ENCODE measurements at places on chromosomes 11 and 22. TPM values are rescaled to one million over a fixed set of nuclear protein-coding genes. Genes with fewer than 3 reads are reported as not detected.

Gene SYT8
- total RNA-seq, result 0.19 TPM

Gene C1QTNF4
- total RNA-seq, result 2.3 TPM

Gene USP2
- total RNA-seq, result 3.0 TPM

Gene PAMR1
- total RNA-seq, result 3.1 TPM

Gene CRYAB
- total RNA-seq, result 2,347 TPM

Gene SLC2A11
- total RNA-seq, result 4.8 TPM

Gene PHF21A
- 84.0 TPM for total RNA-seq

Gene BBOX1
- total RNA-seq, result not detected

Gene YAP1
- total RNA-seq, result 393 TPM

- DNase-seq, result no peak
These were observed 18.4 kb upstream of the CTSC start for GRCh38 chr11:88355887-88356286.

- DNase-seq, result no peak
These were observed 89.2 kb upstream of the NCAM1 start for GRCh38 chr11:112871909-112872500.

GRCh38 chr11:70036971-70037882, 40.9 kb upstream of the ANO1 start:
- no peak for DNase-seq

DNA sequence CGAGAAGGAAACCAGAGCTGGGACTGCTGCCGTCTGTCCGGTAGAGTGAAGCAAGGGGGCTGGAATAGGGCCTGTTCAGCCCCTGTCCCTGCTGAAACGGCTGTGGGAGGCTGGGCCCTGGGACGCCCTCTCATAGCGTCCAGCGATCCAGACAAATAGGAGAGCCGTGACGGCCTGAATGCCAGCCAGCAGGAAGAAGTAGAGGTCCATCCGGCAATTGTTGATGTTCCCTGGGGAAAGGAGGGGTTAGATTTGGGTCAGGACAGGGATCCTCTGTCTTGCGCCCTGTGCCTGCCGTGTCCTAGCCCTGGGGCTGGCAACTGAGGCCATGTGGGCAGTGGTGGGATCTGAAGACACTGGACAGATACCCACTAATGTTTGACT, 12.9 kb downstream of the TMEM132A start:
- DNase-seq, result no peak

GRCh38 chr11:112724496-112724790, 236.8 kb upstream of the NCAM1 start:
- no peak for DNase-seq

GRCh38 chr11:101434026-101434643, 149.7 kb downstream of the TRPC6 start:
- DNase-seq, result no peak

GRCh38 chr11:75527938-75528735, 2.4 kb upstream of the GDPD5 start:
- DNase-seq, result no peak

DNA sequence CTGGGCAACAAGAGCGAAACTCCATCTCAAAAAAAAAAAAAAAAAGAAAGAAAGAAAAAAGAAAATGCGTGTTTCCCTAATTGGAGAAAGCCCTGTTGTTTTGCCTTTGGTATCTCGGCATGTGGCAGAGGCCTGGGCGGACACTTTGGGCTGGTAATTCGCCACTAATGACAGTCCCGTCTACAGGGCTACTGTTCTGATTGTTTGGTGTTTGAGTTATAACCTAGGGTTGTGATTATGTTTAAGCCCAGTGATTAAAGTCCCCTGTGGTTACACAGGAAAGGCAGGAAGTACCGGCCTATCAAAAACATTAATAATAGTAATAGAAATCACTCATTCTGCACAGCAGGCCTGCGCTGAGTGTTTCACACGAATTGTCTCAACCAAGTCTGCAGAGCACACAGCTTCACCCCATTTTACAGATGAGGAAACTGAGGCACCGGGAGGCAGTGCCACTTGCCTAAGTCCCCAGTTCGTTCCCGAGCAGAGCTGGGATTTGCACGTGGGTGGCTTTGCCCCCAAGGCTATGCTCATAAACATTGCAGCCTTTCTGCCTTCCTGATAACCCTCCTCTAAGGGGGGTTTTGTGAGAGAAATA, 39.1 kb upstream of the GRAMD4 start:
- DNase-seq, result no peak

DNA sequence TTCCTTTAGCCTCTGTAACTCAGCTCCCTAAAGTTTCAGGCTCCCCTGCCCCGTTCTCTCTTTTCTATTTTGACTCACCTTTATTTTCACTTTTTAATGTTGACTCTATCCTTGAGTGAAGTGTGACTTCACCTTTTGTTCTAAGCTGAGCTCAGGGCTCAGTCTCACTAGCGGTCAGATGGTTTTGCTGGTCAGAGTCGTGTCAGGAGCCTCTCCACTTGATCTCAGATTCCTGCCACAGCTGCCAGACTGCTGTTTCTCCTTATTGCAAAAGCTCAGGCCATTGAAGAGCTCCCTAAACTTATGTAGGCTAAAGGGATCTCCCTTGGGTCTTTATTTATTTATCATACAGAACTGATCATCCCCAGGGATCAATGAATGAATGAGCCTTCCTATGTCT, 13.7 kb upstream of the POU2AF2 start:
- DNase-seq, result no peak
